Activated T-helper 17 cell treated with anti-CD3 and anti-CD28 coated beads, Interleukin-2, amount 50 U/mL, for 72 hours (primary cell): ENCODE measurements at places on chromosomes 5 and 9. TPM values are rescaled to one million over a fixed set of nuclear protein-coding genes. Genes with fewer than 3 reads are reported as not detected.

DNA sequence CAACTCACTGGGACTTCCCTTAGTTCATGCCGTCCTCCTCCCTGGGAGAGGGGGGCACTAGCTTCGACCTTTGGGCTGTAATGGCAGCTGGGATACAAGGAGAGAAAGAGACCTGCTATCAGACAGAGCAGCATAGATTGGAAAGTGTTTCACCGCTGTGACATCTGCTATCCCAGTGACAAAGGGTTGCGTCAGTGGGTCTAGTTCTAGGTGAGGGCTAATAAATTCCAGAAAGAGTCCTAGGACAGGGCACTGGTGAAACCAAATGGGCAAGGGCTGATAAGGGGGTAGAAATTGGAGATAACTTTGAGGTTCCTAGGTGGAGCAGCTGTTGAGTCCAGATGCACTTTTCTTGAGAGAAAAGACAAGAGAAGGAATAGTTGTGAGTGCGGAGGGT is 62.5 kb downstream of the RASGRF2 start:
- ATAC-seq, result no peak

GRCh38 chr5:55584398-55585205 is 49.8 kb upstream of the PLPP1 start:
- ATAC-seq, result no peak

GRCh38 chr5:77892061-77893010 is 116.2 kb upstream of the TBCA start:
- no peak for ATAC-seq

DNA sequence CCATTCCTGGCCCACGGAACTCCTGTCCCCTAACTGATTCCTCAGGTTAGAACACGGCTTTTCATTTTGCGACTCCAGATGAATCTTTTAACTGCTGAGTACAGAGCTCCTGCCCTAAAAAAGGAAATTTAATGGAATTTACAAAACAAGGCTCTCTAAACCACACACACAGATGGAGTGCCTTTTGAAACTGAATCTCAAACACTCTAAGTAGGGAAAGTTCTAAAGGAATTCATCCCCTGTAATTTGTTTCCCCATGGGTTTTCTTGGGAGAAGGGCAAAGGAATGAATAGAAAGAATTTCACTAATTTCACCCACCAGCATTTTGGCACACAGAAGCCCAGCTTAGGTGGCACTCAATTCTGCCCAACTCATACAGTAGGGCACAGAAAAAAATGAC is 106.5 kb downstream of the THBS4 start:
- ATAC-seq, result no peak

DNA sequence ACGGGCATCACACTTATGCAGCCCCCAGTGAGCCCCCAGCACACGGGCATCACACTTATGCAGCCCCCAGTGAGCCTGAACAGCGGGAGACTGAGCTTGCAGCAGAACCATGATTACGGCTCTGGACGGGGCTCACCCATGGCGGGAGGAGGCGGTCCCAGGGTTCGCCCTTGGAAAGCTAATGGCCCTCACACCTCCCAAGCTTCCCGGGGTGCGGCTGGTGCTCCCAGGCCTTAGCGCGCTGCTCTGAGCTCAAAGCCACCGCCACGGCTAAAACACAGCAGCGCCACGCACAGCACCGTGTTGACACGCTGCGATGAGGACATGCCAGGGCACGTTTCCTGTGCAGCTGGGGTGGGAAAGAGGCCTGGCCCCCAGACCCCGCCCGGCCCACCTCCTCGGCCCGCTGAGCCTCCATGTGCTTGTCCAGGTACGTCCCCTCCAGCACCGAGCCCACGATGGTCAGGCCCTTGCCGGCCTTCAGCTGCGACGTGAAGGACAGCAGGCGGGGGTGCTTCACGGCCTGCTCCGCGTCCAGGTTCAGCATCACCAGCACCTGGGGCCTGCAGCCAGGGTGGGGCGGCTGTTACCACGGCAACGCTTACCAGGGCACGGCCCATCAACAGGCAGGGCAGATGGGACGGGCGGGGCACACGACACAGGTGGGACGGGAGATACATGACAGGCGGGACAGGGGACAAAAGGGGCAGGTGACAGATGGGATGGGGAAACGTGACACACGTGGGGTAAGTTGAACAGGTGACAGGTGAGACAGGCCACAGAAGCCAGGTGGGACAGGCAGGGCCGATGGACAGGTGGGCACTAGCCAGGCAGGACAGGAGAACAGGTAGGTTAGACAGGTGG is 38.4 kb downstream of the SLC12A7 start:
- ATAC-seq, result no peak

- no peak for ATAC-seq
Observed at GRCh38 chr5:131610198-131611063, 24.6 kb downstream of the RAPGEF6 start.

GRCh38 chr5:136094189-136094912 is 38.3 kb upstream of the SMAD5 start:
- no peak for ATAC-seq

DNA sequence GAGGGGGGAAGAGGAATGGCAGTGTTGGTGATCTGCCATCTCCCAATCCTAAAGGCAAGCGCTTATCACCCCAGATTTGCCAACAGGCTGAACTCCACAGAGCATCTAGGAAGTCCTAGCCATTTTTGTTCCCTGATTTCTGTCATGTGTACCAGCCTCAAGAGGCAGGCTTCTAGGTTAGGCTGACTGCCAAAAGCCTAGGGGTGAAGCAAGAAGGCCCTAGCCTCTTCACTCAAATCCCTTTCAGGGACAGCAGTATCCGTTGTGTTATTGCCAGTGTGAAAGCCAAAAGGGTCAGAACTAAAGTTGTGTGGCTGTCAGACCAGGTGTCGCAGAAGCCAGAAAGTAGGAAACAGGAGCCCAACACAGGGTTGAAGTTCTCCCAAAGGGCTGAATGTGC is 14.7 kb downstream of the IGIP start:
- no peak for ATAC-seq

DNA sequence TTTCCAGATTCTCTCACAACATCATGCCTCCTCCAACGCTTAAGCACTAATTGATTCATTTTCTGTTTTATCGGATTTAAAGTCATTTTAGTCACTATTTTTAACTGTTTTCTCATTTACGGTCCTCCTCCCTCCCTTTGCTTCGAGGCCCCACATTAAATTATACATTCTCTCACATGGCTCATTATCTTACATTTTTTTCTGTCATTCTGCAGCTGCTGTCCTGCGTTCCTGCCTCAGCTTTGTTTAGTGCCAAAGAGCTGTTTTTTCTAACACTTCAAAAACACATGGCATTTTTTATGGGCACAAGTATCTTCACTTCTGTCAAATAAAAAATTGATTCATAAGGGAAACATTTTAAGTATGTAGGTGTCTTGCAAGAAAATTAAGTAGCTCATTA is 130.1 kb upstream of the FST start:
- ATAC-seq, result no peak

GRCh38 chr5:134103397-134103796 is 11.1 kb upstream of the TCF7 start:
- peak; percentile 36 for ATAC-seq

Gene FST
- total RNA-seq, result not detected

Gene CTNND2
- total RNA-seq, result 0.39 TPM

Gene SLC34A3
- not detected for total RNA-seq

Gene PDE4D
- 125 TPM for total RNA-seq

Gene FAM151B
- 0.13 TPM for total RNA-seq

Gene ENDOG
- total RNA-seq, result 15.6 TPM

Gene SDHA
- total RNA-seq, result 132 TPM

Gene PPIP5K2
- total RNA-seq, result 53.3 TPM

Gene MRPL50
- total RNA-seq, result 13.8 TPM

Gene SOHLH1
- total RNA-seq, result not detected
